ENCODE measurements at places on chromosomes 5 and 9.

GRCh38 chr5:130171699-130172098 lies 267.4 kb downstream of the CHSY3 start:
- no peak for DNase-seq

GRCh38 chr5:31889001-31889561 lies 250.2 kb downstream of the PDZD2 start:
- DNase-seq: no peak

DNA sequence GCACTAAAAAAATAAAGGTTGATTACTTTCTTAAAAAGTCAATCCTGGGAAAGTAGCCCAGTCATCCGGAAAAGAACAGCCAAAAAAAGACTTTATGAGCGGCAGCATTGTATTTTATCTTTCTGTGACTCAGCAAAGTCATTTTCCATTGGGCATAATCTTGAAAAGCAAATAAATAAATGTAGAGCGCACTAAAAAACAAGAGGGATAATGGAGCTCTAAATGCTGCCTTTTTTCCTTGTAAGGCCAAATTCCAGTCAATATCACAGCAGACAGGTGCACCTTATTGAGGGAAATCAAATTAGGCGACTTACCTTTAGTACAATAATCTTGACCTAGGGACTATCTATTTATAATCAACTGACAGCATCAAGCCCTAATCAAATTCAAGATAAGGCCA lies 266.8 kb downstream of the MTRR start:
- no peak for DNase-seq

DNA sequence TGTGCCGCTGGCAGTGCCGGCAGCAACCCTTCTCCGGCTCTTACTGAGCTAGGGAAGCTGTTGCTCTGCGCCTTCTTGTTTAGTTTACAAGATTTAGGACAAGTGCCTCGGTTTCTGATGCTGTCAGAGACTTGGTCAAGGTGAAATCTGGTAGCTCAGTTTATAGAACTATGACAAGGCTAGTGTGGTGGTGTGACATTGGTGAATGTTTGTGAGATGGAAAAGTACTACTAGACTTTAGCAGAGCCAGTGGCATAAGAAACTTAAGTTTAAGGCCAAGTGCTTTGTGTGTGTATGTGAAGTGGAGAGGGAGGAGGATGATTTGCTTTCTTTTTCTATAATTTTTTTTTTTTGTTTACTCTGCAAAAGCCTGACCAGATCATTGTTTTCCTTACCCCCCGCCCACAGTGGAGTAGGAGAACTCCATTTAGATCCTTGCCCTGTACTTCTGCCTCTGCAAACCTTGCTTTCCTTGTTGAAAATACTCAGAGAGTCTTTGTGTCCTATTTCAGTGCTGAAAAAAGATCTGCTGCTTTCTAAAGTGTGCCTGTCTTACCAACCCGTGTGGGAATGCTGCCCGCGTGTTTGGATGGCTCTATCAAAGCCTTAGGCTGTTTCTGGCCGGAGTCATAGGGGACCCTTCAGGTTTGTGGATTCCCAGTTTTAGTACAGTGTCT lies 75.9 kb downstream of the TRIO start:
- DNase-seq: no peak

DNA sequence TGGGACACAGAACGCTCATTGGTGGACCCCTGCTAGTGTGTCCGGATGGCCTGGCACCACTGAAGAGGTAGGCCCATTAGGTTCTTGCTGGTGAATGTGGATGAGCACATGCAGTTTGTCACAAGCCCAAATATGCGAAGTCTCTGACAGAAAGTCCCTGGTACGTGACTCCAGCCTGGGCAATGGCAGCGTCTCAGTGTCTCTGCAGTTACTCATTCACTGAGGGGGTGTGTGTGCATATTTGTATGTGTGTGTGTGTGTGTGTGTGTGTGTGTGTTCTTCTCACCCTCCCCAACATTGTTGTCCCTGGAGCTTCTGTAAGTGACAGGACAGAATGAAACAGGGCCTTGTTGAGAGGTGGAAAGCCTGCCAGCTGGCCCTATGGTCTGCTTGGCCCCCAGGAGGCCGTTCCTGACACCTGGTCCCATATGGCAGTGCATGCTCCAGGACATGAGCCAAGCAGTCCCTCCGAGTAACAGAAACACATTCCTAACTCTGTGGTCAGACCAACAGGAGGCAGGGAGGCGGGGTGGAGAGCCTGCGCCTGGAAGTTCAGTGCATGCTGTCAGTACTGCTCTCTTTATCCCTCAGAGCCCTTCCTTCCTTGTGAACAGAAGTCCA lies 169.9 kb downstream of the SLC28A3 start:
- DNase-seq: no peak

DNA sequence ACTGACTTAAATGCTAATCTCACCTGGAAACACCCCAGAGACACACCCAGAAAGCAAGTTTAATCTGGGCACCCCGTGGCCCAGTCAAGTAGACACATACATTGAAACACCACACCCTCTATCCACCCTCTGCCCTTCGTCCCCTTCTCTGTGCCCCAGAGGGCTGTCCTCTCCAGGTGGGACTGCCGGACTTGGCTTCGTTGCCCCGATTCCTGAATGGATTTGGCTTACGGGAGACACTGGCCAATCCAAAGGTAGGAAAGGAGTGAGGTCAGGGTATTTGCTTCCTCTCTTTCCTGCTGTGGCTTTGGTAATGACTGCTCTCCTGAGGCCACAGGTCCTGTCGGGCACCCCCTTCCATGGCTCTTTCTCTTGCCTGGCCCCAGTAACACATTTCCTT lies 25.2 kb upstream of the COL27A1 start:
- no peak for DNase-seq

DNA sequence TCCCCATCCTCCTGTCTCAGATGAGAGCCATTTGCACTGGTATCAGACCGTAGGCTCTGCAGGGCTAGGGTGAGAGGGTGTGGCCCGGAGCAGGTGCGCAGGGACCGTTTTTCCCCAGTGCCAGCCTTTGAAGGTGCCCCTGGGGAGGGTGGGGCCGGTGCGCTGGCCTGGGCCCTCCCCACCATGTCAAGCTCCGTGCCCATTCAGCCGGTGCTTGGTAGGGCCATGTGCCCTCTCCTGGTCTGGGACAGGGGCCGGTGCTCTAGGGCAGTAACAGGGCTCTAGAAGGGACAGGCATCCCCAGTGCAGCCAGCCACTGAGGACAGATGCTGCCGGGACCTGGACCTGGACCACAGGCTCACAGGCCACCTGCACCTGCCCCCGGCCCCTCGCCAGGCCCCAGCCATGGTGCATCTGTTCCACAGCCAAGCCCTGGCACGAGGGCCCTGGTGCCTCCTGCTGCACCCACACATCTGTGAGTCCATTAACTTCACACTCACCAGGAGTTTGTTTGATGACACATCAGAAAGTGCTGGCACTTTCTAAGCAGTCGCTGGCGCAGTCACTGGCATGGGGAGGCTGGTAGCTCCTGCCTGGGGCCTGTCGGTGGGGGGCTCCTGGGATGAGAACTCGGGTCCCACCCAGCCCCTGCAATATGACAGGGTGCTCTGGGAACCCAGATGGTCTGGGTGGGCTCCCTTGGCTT lies 5.0 kb upstream of the QRFP start:
- no peak for DNase-seq

DNA sequence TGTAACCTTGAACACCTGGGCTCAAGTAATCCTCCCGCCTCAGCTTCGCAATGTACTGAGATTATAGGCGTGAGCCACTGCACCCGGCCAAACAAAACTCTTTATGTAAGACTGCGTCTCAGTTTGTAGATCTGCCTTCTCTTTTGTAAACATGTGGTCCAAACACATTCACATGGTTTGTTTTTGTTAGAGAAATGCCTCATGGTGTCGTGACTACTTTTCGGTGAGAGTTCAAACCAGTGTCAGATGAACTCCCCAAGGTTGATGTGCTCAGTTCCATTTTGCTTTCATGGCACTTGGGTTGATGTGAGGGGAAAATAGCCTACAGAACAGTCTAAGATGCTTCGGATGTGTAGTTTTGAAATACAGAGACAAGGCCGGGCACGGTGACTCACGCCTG lies 231.6 kb downstream of the GOLPH3 start:
- no peak for DNase-seq

DNA sequence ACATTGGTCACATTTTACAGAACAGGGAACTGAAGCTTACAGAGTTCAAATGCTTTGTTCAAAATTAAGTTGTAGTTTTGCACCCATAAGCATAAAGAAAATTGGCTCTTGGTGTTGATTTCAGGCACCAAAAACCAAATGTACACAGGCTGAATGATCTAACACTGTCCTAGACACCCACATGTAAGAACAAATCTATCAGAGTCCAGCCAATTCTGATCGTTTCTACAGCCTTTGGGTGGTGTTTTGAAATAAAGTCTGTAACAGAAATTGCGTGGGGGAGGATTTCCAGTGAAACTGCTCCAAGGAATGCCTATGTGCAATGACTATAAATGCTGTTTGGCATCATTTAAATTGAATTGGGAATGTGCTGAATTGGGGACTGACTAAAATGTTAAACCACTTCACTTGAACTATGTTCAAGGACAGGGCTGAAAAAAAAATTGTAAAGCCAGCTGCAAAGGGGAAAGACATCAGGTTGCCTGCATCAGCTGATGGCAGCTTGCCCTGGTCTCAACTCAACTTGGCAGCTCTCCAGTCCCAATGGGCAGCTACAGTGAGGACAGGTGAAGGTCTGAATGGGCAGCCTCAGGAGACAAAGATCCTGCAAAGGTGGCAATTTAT lies 92.2 kb upstream of the TRPC7 start:
- no peak for DNase-seq

GRCh38 chr9:15155826-15156225 lies 151.2 kb downstream of the TTC39B start:
- DNase-seq: no peak

- DNase-seq: no peak
These were observed 3.6 kb downstream of the MGAT4B start for GRCh38 chr5:179802950-179803562.

GRCh38 chr9:81498576-81498975 lies 190.8 kb downstream of the TLE1 start:
- no peak for DNase-seq

GRCh38 chr9:82549174-82549821 lies 513.6 kb downstream of the RASEF start:
- DNase-seq: no peak

DNA sequence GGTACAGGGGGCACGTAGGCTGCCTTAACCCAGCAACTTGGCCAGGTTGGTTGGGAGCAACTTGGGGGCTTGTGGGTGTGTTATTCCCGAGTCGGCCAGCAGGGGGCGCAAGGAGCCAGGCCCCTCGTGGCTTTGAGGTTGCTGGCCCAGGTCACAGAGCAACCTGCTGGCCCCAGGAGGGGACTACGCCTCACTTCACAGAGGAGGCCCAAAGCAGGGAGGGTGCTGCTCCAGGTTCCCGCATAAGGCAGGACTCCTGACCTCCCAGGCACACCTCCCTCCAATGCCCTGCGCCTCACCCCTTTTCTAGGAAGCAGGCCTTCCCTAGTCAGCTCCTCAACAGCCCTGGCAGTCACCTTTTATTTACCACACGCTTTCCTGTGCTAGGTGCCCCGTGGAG lies 18.1 kb downstream of the KYAT1 start:
- DNase-seq: peak; percentile 75

DNA sequence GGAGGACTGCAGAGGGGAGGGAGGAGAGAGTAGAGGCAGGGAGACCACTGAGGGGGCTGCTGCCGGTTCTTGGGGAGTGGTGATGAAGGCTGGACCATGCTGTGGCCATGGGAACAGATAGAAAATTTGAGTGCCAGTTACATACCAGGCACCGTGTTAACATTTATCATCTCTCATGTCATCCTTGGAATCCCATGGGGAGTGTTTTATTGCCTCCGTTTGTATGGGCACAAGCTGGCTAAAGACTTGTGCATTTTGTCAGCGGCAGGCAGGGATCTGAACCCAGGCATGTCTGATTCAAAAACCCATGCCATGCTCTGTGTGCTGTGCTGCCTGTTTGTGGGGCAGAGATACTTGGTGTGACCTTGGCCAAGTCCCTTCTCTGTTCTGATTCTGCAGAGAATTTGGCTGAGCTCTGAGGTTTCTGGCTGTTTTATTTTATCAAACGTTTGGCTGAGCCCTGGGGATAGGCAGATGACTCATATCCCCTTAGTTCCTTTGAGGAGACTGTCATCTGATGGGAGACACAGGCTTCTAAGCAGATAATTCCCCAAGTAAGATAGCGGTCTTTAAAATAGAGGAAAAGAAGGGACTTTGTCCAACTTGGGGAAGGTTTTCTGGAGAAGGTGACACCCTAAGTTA lies 22.2 kb downstream of the COL27A1 start:
- DNase-seq: no peak

GRCh38 chr9:78363221-78363620 lies 66.3 kb downstream of the PSAT1 start:
- no peak for DNase-seq

DNA sequence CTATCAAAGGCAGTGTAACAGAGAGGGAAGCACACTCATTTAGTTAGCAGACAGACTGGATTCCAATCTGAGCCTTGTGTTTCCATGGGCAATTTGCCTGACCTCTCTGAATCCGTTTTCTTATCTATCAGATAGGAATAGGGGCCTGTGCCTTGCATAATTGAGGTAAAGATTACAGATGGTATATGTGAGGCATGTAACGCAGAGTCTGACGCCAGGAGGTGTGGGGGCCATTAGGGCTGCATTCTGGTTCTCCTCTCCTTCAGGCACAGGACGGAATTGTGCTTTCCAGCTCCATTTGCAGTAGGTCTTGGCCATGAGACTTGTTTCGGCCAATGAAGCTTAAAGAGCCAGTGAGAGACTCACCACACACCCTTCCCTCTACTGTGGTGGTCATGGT lies 97.6 kb downstream of the FRMD3 start:
- no peak for DNase-seq

- no peak for DNase-seq
These were observed 367.1 kb downstream of the CSNK1G3 start for GRCh38 chr5:123879071-123879470.

- no peak for DNase-seq
These were observed 393.8 kb upstream of the MEF2C start for GRCh38 chr5:89276566-89277305.

DNA sequence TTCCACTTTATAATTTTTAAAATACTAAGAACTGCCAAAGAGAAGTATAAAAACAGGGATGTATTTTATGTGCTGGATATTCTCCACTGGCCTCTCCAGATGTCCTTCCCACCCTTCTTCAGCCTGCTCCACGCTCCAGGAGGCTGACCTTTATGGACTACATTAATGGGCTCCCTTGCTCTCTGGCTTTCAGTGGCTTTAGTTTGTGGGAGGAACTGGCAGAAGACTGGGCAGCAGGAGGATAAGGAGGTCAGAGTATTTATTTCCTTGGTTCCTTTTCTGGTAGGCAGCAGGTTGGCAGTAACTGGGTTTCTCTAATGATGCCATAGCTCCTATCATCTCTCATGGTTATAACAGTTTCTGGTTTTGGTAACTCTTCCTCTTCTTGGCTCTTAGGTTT lies 133.9 kb downstream of the PAM start:
- no peak for DNase-seq

- no peak for DNase-seq
These were observed 216.2 kb upstream of the S1PR3 start for GRCh38 chr9:88775037-88775471.

DNA sequence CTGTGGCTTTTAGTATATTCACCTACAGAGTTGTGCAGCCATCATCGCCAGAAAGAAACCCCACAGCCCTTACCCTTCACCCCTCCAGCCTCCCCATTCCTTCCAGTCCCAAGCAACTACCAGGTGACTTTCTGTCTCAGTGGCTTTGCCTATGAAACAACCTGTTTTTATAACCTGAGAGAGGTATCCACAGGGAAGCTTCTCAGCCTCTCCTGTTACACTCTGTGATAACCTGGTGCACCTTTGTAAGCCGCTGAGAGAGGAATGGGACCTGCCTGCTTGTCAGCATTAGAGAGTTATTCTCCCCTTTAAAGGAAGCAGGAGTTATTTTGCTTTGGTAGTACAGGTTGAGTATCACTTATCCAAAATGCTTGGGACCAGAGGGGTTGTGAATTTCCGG lies 93.6 kb downstream of the TRIO start:
- DNase-seq: no peak

Measured in suppressor macrophage treated with lipopolysaccharide for 4 hours (primary cell).